ENCODE measurements at places on chromosomes 12 and 14. TPM values are rescaled to one million over a fixed set of nuclear protein-coding genes. Genes with fewer than 3 reads are reported as not detected.

The LTB4R gene
- total RNA-seq: 5.0 TPM

The AQP2 gene
- not detected for total RNA-seq

The SLC10A1 gene
- 77.3 TPM for total RNA-seq

The IFI27 gene
- total RNA-seq: 25.8 TPM

The TAS2R42 gene
- total RNA-seq: not detected

The LRRC10 gene
- not detected for total RNA-seq

The C12orf50 gene
- total RNA-seq: not detected

The FAM177A1 gene
- total RNA-seq: 12.8 TPM

The PPFIBP1 gene
- total RNA-seq: 65.8 TPM

Data from liver (tissue), 10 donors.